Smooth muscle cell of the umbilical artery (primary cell): ENCODE measurements at places on chromosomes 13 and 19. TPM values are rescaled to one million over a fixed set of nuclear protein-coding genes. Genes with fewer than 3 reads are reported as not detected.

Gene TNPO2
- total RNA-seq = 35.6 and 65.1 TPM in 2 replicates

Gene CGB8
- total RNA-seq = not detected in 2 replicates

Gene RELB
- total RNA-seq = 11.0 and 19.2 TPM in 2 replicates

Gene GDF15
- 150 TPM in 2 replicates for total RNA-seq

Gene MISP3
- 0.78 and 1.2 TPM in 2 replicates for total RNA-seq

Gene SHD
- total RNA-seq = not detected in 2 replicates

Gene NLRP11
- not detected in 2 replicates for total RNA-seq

Gene THSD8
- total RNA-seq = not detected in 2 replicates

Gene PLPPR3
- 0.59 and 0.78 TPM in 2 replicates for total RNA-seq
